ENCODE measurements at places on chromosomes 3 and 15.
A peak's percentile ranks its signal among the peaks of the same experiment; 100 is the strongest.

DNA sequence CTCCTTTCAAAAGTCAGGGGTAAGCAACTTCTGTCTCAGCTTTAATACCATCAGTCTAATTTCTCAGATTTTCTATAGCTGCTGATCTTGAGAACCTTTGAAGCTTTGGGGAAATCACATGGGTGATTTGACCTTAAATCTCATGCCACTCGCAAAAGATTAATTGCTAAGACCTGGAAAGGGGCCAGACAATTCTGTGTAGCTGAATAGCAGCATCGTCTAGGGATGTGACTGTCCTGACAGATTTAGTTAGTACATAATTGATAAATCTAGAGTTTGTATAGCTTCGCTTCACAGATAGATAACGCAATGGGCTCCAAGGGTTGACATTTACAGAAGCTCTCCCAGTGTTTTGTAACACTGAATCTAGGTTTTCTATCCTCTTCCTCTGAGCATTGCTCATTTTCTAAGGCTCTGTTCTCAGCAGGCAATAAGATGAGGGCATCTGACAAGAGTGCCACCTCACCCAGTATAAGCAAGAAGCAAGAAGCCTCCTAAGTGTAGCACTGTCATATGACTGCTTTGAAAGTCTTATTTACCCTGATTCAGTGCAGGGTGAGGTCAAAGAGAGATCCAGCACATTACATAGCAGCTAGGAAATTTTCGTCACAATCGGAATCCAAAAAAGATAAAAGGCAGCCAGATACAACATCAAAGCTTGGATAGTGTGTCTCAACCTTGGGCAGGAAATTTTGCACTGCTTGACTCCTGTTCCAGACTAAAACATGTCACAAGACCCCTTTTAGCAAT, 47.7 kb upstream of the DUT start:
- DNase-seq = no peak

DNA sequence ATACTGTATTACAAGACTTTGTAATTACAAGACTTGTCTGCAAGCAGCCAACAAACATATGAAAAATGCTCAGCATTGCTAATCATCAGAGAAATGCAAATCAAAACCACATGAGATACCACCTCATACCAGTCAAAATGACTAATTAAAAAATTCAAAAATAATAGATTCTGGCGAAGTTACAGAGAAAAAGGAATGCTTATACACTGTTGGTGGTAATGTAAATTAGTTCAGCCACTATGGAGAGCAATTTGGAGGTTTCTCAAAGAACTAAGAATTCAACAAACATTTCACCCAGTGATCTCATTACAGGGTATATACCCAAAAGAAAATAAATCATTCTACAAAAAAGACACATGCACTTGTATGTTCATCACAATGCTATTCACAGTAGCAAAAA, 617.5 kb upstream of the CCDC54 start:
- no peak for DNase-seq

- no peak for DNase-seq
These were observed 82.7 kb downstream of the ABHD5 start for GRCh38 chr3:43773273-43774094.

GRCh38 chr3:179196098-179196497, 47.9 kb downstream of the PIK3CA start:
- DNase-seq = peak; percentile 70

- no peak for DNase-seq
These were observed 1.2 kb downstream of the DUOX2 start for GRCh38 chr15:45112591-45113379.

DNA sequence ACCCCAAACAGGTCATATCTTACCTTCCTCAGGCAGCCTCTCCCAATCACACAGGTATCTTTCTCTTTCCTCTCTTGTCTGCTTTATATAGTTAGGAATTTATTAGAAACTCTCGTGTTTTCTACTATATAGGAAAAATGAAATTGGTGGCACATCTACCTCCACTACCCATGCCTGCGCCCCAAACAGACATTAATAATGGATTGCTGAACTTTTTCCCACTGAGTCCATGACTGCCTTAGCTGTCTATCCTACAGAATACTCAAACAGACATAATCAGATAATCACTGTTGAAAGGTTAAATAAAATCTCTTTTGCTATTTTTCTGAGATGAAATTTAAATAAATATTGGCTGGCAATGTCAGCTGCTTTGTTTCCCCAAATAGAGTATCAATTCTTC, 55.8 kb upstream of the SLC6A11 start:
- no peak for DNase-seq

DNA sequence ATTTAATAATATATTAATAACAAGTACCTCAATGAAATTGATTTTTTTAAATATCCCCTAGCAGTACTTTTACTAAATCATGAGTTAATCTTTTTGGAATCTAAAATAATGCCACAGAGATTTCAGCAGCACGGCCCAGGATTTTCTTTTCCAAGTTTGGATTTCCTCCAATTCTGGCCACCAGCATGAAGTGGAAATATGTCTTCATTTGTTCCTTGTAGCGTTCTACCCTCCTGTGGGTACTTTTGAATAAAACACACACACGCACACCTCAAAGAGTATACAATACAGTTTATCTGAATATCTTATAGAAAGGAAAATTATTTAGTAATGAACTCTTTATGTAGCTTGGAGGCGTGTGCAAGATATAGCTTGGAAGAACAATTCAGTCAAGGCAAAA, 125.1 kb upstream of the STT3B start:
- DNase-seq = no peak

GRCh38 chr3:13005301-13005700, 67.9 kb downstream of the IQSEC1 start:
- DNase-seq = no peak

DNA sequence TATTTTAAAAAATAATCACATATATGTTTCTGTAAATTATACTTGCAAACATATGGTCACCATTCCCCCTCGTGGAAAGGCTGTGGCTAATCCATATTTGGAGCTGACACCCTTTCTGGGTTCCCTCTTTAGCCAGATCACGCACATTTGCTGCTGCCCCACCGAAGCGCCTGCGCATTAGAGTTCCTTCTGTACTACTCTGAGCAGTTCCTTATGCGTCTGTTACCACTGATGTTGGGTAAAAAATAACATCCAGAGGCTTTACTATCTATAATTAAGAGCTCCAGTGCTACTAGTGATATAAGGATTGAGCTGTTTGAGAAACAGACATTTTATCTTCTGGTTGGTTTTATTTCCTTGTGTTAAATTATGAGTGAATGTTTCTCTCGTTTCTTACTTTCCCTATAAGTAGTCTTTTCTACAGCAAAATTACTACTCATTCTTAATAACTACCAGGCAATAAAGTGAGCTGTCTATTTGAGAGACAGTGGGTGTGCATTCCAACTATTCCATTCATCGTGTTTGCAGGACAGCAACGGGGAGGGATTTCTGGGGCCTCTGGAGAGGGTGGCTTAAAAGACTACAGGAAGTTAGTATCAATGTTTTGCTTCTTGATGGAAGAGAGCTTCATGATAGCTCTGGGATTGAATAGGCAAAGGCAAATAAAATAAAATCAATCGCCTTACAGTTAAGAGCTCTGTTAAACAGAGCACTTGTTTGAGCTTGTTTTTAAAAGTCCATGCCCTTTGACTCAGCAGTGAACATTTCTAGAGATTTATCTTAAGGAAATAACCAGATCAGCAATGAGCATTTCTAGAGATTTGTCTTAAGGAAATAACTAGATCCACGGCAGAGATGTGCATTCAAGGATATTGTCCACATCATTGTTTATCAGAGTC, 245.2 kb downstream of the CD47 start:
- DNase-seq = no peak

- DNase-seq = no peak
These were observed 3.0 kb downstream of the SPINT1 start for GRCh38 chr15:40846841-40847222.

DNA sequence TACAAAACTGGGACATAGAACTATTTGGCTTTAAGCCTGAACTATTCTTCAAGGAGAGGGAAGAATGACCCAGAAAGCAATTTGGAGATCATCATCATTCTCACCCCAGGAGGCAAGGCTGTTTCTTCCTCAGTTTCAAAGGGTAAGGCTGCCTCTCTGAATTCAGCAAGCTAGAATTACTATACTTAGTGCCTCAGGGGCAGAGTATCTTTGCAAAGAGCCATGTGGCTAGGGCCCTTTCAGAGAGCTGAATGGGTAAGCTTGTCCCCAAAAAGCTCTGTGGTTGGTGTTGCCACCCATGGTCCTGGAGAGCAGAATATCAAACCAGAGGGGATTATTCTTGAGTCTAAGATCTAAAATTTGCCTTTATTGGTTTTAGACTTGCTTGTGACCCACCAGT, 720.3 kb upstream of the ARPP21 start:
- no peak for DNase-seq

DNA sequence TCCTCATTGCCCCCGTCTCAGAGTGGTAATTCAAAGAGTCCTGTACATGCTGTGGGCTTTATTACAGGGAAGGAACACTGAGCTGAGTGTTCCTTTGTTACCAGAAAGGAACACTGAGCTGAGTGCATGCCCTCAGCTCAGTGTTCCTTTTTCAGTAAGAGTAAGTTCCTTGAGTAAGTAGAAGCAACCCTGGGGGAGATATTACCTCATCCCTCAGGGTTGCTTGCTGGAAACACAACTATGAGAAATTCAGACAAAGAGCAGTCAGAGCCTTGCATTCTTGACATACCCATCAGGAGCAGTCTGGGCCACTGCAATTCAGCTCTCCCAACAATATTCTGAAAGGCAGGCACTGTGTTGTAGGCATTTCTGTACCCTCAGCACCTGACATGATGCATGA, 17.0 kb downstream of the CHRM5 start:
- DNase-seq = no peak

GRCh38 chr3:188360364-188360881, 206.5 kb downstream of the LPP start:
- DNase-seq = no peak

- peak; percentile 9 for DNase-seq
These were observed 464.1 kb upstream of the RARB start for GRCh38 chr3:24963762-24964625.

GRCh38 chr15:96336108-96336595, 5.7 kb downstream of the NR2F2 start:
- no peak for DNase-seq

GRCh38 chr3:80040067-80040466, 272.3 kb upstream of the ROBO1 start:
- DNase-seq = no peak

DNA sequence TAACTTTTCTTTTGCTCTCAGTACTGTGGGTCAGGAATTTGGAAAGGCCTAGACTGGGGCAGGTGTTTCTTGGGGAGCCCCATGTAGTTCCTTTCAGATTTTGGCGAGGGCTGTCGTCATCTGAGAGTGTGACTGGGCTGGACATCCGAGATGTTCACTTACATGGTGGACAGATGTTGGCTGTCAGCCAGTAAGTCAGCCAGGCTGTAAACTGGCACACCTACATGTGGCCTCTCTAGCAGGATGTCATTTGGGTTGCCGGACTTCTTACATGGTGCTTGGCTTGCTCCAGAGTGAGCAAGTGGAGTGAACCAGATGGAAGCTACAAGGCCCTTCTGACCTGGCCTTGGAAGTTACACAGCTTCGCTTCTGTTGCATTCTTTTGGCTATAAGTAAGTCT, 20.7 kb downstream of the TATDN2 start:
- no peak for DNase-seq

GRCh38 chr3:39907981-39908380, 98.6 kb downstream of the MYRIP start:
- no peak for DNase-seq

DNA sequence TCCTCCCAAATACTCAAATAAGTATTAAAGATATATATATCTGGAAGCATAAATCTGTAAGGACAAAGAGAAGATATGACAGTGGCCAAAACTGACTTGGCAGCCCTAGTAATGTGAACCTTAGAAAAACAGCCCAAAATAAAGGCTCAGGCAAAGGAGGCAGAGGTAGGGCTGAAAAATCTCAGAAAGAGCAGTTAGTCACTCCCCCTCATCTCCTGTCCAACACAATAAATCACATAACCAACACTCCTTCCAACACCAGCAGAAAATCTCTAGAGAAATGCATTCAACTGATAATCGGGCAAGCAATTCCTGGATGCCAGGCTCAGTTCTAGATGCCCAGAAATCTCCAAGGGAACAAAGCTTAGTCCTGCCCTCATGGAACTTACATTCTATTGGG, 22.1 kb upstream of the CHRM5 start:
- DNase-seq = no peak

DNA sequence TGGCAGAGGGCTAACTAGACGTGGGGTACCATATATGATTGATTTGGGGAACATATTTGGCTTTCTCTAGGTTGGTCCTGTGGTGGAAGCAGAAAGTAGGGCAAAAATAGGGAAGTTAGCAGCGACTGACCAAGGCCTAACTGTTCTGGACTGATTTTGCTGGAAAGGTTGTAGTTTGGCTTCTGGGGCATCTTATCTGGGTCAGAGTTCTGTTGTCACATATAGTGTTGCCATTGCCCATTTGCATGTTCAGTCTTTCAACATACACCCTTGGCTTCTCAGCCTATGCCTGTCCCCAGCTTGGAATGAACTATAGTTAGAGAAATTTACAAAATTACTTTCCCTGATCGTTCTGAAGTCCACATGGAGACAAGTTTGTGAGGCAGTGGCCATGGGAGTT, 426.5 kb downstream of the TBC1D5 start:
- no peak for DNase-seq

DNA sequence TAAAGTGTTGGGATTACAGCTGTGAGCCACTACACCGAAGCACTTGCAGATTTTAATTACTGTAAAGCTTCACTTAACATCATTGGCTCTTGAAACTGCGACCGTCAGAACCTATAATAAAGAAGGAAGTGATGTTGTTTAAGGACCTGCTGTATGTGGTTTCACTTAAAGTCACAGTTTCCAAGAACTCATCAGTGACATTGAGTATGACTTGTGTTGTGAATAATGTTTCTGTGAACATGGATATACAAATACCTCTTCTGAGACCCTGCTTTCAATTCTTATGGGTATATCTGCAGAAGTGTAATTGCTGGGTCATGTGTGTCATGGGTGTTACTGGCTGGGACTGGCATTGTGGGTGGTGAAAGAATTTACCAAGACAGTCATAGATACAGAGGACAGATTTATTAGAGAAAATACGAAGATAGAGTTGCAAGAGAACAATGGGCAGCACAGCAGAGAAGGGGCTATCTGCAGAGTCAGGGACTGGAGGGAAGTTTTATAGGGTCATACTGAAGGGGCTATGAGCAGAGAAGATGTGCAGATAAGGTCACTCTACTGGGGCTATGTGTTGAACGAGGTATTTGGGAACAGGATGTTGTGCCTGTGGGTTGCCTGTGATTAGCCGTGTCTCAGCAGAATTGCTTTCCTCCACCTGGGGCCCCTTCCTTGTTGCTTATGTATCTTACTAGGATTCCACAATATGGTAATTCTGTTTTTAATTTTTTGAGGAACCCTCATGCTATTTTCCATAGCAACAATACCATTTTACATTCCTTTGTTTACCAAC, 4.5 kb downstream of the NDUFB5 start:
- DNase-seq = no peak

- no peak for DNase-seq
These were observed 66.0 kb downstream of the TRIM69 start for GRCh38 chr15:44802336-44802735.
